HT-29 (cell line): ENCODE measurements at places on chromosomes 6 and 20.

GRCh38 chr6:161279677-161280415 is 6.0 kb upstream of the AGPAT4 start:
- DNase-seq = no peak

- peak; percentile 58 for DNase-seq
Measured at GRCh38 chr6:168132531-168133167, 53.6 kb upstream of the FRMD1 start.

DNA sequence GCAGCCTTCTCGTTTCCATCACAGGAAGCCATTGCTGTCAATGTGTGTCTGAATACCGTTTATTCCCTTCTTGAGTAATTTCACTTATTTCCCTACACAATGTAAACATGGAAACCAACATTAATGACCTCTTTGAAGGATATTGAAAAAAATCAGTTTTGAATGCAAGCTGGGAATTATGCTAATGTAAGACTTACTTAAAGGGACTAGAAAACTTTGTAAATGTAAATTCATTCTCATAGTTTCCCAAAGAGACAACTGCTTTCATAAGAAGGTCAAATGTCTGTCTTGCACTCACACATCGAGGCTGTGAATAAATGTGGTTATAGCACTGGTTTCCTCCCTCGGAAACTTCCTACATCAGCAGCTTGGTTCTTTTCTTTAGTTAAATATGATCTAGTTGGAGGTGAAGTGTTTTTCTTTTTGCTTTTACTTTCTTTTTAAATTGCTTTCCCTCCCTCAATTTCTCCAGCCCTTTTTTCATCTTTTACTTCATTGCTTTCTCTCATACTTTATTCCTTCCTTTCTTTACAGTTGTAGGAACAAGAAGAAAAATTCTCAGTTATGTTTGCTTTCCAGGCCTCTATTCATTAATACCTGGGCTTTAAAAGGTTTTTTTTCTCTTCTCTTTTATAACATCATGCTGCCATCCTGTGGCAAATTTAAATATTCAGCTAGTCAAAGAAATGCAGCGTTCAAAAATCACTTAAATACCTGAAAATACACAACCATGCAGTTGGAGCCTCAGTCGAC is 108.3 kb downstream of the TNFAIP3 start:
- peak; percentile 57 for DNase-seq

DNA sequence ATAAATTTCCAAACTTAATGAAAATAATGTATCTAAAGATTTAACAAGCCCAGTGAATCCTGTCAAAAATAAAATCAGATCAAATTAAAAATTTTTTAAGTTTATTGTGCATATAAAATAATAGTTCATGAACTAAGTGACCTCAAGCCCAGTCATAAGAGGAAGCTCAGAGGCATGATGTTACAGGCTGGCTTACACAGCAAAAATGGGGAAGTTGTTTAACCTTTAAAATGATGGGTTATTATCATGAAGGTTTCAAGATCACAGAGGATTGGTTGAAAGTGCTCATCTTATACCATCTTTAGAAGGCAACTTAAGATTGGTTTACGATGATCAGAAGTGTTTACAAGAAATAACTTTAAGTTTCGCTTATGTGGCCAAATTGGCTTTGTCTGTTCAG is 102.5 kb downstream of the PAK5 start:
- no peak for DNase-seq

GRCh38 chr6:106510090-106510970 is 119.0 kb downstream of the RTN4IP1 start:
- DNase-seq = peak; percentile 79

GRCh38 chr6:148513145-148514071 is 170.8 kb downstream of the SASH1 start:
- no peak for DNase-seq

- DNase-seq = peak; percentile 66
Measured at GRCh38 chr6:28657769-28658465, 132.2 kb downstream of the GPX5 start.

GRCh38 chr6:30837870-30838269 is 46.4 kb upstream of the DDR1 start:
- no peak for DNase-seq

DNA sequence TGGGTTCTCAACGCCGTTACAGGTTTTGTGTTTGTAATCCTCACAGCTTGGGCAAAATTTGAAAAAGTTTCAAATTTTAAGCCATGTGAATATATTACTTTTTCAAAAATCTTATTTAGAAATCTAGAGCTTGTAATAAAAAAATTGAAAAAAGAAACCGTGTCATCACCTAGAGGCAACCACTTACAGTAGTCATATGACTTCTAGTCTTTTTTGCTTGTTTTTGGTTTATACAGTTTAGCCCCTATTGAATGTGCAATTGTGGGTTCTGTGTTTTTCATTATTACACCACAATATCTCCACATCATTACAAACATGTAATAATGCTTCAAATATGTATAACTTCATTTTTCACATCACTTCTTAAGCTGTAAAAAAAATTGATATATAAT is 888 bp downstream of the DYNLRB1 start:
- no peak for DNase-seq

DNA sequence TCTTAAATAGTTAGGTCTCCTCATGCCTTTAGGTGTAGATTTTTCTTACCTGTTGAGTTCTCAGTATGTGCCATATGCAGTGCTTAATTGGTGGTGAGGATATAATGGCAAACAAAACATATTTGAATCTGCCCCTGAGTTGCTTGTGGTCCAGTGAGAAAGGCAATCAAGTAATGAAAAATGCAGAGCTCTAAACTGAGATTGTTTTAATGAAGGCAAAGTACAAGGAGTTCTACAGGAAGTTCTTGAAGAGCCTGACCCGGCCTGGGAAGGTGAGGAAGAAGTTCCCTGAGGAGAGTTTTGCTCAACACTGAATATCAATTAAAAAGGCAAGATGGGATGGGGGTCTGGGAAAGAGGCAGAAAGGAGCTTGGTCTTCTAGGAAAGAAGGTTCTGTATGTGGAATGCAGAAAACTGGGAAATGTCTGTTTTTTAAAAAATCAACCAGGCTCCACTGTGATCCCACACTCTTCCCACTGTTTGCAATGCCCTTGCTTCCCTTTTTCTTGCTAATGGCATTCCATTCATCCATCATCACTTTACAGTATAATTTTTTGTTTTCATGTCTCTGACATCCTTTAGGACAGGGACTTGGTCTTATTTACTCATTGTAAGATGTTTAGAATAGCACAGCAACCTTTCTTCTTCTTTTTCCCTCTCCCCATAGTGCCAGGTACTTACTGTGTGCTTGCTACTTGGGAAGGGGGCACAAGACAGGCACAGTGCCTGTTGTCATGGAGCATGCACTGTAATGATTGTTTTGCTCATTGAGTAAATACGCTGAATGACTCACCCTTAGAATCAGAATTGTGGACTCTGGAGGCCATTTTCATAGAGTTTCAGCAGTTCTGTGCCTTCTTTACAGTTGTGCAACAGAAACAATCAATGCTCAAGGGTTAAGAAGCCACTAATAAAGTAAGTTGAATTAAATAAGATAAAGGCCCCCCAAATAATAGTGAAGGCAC is 64.3 kb downstream of the ANKS1A start:
- DNase-seq = peak; percentile 82

DNA sequence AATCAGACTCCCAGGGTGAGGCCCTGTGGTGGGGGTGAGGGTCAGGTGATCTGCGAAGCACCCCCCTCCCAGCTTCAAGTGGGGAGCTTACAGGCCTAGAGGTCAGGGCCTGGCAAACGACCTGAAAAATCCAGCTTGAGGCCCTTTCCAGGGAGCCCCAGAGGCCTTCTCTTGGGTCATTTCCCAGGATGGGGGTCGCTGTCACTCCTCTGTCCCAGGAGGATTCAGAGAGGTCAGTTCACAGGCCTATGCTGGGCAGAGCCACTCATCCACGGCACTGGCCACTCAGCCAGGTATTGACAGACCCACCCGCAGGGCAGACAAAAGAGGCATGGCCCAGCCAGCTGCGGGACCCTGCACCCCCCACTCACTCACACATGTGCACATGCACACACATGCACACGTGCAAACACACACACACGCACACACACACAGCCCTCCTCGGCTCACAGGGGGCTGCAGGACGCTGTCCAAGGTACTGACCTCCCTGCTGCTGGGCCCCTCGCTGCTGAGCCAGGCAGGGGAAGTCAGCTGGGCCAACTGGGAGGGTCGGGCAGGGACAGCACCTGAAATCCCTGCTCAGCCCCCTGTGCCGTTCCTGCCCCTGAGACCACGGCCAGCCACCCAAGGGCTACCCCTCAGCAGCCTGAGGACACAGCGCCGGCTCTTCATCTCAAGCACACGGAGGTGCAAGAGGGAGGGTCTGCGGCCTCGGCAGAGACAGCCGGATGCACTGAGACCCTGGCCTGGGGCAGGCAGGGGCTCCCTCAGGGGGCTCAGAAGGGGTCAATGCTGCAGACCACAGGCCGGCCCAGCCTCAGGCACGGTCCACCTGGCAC is 113.8 kb downstream of the TAF4 start:
- no peak for DNase-seq

DNA sequence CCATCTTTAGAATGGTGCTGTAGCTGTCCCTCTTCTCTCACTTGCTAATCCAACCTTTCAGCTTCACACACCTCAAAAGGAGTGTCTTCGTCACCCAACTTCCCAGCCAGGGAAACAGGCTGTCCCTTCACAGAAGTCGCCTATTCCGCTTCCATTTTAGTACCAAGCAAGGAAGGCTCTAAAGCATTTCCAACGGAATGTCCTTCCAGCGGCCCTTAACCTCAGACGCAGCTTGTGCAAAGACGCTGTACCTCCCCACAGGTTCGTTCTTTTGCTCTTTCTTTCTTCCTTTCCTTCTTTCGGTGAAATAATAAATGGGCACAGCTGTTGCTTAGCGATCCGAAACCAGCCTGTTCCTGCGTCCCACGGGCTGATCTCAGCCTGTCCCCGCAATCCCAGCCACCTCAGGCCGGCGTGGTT is 1.5 kb downstream of the PTPRT start:
- no peak for DNase-seq

DNA sequence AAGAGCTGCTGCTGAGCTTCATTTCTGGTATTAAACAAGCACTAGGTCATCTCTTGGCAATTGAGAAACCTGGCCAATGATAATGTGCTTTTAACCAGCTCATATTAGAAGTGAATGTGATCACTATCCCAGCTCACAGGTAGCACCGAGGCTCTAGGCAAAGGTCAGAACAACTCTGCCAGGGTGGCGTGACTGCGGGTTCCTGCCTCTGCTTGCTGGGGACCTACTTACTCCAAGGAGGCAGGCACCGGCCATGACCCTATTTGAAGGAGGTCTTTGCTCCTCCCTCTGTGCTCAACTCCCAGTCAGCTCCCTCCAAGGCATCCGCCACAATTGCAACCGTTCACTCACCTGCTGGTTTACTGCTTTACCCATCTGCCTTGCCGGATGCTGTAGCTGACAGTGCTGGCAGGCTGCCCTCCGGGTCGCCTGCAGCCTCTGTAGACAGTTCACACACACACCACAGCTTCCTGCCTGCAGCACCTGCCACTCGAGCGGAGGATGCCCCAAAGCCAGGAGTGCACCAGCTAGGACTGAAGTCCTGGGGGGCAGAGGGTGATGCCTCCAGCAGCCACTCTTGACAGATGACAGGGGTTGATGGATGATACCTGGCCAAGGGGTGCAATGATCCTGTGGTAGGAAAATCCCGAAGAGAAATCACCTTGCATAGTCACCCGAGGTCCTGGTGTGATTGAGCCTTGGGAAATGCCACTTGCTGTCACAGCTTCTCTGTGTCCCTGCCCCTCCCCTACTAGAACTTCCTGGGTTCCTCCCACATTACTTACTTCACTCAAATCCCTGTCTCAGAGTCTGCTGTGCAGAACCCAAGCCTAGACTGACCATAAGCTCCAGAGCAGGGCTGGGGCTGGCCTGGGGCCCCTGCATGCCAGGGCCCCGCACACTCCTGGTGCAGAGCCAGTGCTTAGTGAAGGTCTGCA is 8.8 kb upstream of the VSX1 start:
- no peak for DNase-seq

DNA sequence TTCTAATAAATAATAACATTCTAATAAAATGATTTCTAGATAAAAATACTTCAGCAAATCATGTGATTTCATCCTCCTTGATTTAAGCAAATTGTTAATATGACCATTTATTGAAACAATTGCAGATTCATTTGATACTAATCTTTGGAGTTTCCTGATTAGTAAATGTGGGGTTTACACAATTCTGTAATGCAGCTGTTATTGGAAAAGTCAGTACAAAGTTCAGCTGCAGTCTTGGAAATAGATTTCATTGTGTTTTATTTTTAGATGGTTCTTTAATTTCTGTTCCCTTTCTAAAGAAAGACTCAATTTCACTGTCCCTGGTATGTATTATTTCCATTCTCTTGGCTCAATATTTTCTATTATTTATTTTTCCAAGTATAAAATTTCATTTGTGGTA is 342.0 kb downstream of the TBC1D32 start:
- no peak for DNase-seq

GRCh38 chr6:91683240-91683639 is 1096.4 kb upstream of the MAP3K7 start:
- no peak for DNase-seq

DNA sequence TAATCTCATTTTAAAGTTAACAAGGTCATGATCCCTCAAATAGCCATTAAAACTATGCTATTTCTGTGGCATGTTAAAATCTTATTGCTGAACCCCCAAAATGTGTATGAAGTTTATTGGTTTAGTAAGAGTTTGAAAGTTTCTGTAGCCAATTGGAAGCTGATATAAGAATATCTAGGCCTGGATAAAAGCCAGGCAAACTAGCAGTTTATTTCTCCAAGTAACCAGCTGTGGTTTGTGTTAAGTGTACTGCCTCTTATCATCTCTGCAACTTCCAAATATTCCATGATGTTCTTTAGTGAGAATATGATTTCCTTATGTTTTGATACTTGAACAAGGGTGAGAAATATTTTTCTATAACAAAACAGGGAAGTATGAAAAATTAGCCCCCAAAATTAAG is 76.7 kb downstream of the PRSS35 start:
- no peak for DNase-seq

GRCh38 chr20:63941282-63942081 is 14.7 kb downstream of the UCKL1 start:
- DNase-seq = peak; percentile 83

DNA sequence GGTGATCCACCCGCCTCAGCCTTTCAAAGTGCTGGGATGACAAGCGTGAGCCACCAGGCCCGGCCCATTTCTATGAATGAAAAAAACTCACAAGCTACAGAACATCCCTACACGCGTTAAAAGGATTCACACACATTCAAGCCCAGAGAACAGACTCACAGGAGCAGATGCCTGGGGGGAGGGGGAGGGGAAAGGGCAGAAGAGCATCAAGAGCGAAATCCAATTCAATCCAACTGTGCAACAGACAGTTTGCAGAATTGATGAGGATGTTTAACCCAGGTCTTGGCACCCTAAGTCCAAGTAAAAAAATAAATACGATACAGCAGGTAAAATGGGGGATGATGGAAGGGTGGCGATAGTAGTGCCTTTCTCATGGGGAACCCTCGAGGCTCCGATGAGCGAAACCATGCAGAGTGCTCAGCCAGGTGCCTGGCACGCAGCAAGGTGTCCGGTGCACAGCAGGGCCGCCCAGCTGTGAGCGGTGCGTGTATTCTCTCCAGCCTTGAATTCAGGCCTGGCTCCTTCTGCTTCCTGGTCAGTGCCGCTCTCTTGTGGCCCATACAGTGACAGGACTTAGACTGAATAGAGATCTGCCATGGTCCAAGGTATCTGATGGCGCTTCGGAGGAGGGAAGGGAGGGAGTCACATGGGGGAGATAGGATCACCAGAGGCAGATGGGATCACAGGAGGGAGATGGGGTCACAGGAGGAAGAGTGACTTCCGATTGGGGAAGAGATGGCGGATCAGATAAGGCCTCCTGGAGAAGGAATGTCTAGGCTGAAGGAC is 35.4 kb upstream of the ANGPT4 start:
- no peak for DNase-seq

GRCh38 chr20:52704553-52704952 is 267.6 kb upstream of the TSHZ2 start:
- DNase-seq = no peak
